ENCODE measurements at places on chromosomes 6 and 20. TPM values are rescaled to one million over a fixed set of nuclear protein-coding genes. Genes with fewer than 3 reads are reported as not detected.

DNA sequence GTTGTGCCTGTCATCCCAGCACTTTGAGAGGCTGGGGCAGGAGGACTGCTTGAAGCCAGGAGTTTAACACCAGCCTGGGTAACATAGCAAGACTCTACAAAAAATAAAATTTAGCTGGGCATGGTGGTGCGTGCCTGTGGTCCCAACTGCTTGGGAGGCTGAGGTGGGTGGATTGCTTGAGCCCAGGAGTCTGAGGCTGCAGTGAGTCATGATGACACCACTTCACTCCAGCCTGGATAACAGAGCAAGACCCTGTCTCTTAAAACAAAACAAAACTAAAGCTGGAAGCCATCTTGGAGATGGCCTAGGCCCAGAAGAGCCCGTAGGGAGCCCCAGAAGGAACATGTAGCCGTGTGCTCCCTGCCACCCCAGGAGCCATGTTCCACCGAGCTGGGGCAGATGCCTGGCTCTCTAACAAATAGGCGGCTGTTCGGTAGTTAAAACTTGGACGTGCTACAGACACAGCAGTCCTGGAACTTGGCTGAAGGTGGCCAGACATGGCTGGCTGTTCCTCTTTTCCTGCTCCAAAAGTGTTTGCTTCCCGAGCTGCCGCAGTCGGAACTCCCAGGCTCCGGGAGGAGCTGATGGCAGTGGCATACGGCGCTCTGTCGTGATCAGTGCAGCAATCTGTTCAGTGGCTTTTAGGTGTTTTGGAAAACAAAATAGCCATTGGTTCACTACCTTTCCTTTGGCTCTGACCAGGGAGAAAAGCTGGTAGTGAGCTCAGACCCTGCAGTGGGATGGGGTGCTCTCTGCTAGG lies 37.0 kb downstream of the DYNLT1 start:
- DNase-seq = no peak

The LST1 gene
- total RNA-seq = 27.0 TPM

DNA sequence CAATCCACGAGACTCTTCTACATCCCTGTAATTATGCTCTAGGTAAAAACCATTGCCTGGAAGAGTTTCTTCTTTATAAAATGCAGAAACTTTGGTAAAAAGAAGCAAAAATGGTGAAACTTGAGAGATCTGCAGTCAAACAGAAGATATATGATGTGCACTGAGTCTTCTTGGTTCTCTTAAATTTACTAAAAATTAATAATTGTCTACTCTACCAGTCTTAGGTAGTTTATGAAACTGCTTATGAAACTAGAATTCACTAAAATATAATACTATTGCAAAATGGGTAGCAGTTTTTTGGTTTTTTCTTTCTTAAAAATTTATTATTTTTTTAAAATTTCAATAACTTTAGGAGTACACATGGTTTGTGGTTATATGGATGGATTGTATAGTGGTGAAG lies 519.1 kb upstream of the SOX4 start:
- DNase-seq = no peak

GRCh38 chr6:159700970-159701369 lies 7.9 kb upstream of the SOD2 start:
- no peak for DNase-seq

GRCh38 chr6:6919173-6919572 lies 188.6 kb upstream of the RREB1 start:
- DNase-seq = no peak

All from activated T-cell treated with anti-CD3 and anti-CD28 coated beads, Interleukin-2, amount 50 U/mL, for 72 hours (primary cell).